ENCODE measurements at places on chromosomes 1 and 21.

GRCh38 chr1:4724695-4725250, 70.4 kb downstream of the AJAP1 start:
- no peak for DNase-seq

GRCh38 chr21:43333298-43334062, 93.5 kb downstream of the SIK1 start:
- DNase-seq: peak; percentile 92

DNA sequence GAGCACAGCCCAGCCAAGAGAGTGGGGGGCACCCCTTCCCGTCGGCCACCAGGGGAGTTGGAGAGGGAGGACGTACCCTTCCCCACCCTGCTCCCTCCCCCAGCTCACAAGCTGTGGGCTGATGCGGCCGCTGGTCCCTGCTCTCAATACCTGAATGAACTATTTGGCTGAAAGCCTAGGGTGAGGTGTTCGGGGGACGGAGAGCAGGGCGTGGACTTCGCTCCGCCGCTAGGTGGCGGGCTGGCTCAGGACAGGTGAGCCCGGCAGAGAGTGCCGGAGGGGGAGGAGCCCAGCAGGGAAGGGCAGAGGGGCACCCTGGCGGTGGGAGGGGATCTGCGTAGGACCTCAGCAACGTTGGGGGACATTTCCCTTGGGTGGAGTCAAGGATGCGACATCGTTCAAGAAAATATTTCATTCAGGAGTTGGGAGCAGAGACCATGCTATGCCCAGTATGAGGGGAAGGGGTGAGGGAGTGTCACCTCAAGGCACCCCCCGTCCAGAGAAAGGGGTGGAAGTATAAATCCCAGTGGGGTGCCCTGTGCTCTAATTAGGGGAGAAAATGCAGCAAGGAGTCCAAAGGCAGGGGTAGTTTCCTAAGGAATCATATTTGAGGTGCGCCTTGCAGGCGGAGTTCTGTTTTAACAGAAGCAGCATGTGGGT, 12.0 kb upstream of the RHBG start:
- peak; percentile 16 for DNase-seq

DNA sequence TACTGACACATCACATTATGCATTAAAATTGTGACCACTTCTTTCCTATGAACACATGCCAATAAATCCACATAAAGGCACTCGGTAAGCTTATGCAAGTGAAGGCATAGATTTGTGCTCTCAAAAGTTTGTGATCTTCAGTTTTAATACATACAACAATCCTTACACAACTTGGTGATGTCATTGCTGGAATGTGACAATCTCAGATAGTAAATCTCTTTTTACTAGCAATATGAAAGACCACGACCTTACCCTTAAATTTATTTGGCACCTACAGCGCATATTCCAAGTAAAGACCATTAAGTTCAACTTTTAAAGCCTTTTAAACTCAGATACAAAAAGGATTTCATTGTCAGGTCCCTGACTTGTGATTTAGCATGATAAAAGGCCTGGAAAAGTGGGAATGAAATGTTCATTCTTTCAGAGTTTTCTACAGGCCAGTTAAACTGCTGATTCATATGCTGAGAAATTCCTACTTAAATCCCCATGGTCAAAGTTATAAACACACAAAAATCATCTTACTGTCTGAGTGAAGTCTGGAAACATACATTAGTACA, 157.4 kb downstream of the SIPA1L2 start:
- DNase-seq: peak; percentile 40

DNA sequence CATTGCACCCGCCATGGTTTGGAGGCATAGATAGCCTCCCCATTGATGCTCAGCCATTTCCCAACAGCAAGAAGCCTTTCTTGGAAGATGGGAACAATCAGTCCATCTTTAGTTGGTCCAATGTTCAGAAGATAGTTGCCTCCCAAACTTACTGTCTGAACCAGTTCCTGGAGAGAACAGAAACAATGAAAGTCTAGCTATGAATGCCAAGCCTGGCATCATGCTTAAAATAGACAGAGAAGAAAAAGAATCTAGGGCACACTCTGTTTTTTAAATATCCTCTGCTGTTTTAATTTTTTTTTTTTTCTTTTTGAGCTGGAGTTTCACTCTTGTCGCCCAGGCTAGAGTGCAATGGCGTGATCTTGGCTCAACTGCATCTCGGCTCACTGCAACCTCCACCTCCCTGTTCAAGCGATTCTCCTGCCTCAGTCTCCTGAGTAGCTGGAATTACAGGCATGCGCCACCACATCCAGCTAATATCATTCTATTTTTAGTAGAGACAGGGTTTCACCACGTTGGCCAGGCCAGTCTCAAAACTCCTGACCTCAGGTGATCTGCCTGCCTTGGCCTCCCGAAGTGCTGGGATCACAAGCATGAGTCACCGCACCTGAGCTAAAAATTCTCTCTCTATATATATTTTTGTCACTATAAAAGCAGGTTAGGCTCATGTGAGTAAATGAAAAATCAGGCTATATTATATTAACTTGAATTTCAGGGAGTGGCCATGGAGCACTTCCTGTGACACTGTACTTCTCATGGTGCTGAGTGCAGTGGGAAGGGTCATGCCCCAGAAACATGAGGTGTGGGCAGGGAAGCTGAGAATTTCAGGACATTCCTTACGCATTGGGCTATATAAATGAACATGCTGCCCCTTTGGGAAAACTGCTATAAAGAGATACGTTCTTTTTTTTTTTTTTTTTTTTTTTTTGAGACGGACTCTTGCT, 19.1 kb downstream of the FUCA1 start:
- DNase-seq: no peak

- DNase-seq: no peak
These were observed 29.0 kb downstream of the GREM2 start for GRCh38 chr1:240582953-240583352.

- peak; percentile 19 for DNase-seq
These were observed 82.2 kb upstream of the AK4 start for GRCh38 chr1:65065524-65066418.

GRCh38 chr1:162538815-162539431, 22.6 kb upstream of the UAP1 start:
- DNase-seq: peak; percentile 98

DNA sequence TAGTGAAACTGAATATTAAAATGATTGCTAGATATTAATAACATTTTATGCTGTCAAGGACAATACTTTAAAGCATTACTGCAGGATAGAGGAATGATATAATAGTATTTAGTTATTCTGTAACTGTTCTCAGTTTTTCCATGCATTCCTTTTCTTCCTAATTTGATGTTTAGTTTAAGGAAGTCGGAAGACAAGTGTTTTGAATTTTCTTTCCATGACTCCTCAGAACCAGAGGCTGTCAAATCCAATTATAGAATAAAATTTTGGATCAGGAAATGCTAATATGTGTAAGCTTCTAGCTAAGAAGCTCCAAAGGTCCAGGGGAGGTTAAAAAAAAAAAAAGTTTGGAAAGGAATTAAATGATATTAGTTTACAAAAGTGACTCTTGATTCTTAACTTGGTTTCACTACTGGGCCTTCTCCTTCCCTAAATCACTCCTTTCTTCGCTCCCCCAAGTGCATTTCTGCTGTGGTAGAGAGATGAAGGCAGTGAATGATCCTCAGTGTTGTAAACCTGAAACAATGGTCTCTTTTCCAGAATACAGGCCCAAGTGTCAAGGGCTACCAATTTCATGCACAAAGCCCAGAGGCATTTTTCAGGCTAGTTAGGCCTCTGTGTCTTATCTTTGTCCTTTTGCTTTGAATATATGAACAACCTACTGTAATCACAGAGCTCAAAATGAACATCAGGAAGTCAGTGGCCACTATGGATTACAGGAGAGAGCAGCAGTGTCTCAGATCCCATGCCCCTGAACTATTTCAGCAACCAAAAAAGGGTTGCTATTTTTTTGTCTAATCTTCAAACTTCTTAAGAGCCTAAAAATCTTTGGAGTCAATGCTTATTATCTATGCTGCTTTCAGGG, 6.2 kb downstream of the ADSS2 start:
- DNase-seq: no peak
